ENCODE measurements at places on chromosomes 3 and 15.

- DNase-seq = no peak
Observed at GRCh38 chr3:72164635-72164978, 379.7 kb upstream of the PROK2 start.

GRCh38 chr15:29067949-29068348, 182.2 kb downstream of the APBA2 start:
- DNase-seq = no peak

DNA sequence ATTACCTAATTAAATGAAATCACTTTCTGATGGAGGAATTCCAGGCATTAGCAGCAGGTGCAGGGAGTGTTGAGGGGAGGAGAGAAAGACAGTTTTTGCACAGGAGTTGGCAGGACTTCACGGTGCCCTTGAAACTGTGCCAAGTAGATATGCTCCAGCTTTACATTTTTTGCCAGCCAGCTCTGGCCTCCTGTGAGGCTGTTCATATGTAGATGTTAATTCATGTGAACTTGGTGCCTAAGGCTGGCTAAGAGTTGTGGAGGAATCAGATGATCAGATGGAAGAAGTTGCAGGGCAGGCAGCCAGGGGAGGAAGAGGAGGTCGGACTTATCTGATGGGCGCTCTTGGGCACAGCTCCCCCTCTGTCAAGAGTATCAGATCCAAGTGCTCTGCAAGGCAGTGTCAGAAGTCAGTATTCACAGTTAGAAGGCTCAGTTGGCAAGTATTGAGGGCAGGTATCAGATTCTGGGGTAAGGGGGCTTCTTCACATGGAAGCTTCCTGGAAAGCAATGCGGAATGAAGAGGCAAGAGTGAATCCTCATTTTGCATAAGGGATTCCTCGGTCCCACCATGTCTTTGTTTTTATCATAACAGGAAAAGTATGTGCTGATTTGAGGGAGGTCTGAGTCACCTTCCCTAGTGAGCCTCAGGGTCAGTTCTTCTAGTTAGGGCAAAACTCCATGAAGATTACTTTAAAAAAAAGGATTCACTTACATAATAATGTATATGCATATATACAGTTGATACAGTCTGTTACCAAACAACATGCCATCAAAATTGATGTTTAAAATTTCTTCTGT, 172.6 kb upstream of the UMPS start:
- no peak for DNase-seq

DNA sequence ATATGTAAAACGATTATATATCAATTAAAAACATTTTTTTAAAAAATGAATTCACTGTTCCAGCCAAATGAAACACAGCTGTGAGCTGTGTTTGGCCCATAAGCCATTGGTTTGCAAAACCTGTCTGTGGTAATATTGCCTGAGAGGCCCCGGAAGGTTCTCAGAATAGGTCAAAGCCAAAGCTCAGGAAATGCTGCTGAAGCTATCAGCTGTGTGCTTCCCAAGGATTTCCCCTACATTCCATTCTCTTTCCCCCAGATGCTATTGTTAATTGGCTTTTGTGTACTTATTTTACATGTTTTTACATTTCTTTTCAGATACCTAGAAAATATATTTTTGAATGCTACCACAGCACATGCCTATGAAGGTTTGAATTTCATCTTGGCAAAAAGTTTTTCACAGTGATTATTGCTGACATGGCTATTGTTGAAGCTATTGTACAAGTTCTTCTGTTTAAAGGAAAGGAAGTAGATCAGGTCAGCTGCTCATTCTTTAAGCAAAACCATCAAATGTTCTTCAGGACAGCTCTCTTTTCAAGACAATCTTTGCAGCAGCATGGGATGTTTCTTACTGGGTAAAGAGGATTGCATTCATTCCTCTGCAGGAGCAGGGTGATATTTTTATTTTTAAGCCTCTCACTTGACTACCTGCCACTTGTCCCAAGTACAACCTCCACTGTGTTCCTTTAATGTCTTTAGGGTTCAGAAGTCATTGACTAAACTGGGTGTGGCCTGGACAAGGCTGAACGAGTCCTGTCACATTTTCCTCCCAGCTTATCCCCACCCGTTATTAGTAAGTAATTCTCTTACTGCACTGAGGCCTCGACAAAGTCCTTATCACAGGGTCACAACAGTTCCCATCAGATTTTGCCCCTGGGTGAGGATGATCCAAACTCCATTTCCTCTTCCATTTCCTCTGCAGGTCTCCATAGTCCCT, 26.3 kb upstream of the BNC1 start:
- DNase-seq = no peak

GRCh38 chr3:123749711-123750110, 134.4 kb downstream of the MYLK start:
- no peak for DNase-seq

DNA sequence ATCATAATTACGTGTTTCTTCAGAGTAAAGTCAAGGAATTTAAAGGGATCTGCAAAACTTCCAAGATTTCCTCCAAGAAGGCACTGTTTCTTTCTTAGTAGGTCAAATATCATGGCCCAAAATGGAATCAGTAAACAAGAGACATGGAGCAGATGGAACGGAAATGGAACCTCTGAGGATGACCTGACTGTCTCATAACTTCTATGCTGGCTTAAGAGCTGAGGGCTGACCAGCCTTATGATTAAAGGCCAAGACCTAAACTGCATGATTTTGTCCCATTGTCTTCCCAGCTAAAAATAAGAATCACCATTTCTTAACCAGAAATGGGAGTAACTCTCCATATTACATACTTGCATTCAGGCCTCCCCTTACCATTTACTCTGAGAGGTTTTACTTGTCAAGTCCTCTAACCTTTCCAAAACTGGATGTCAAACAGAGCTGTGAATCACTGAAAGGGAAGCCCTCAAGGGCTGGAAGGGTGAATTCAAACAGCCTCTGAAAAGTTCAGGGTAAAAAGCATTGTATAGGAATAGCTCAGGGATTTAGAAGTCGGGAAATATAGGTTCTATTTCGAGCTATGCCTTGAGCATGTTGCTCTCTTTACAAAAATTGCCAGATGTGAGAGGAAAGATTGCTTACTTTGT, 103.7 kb downstream of the MEIS2 start:
- no peak for DNase-seq

GRCh38 chr3:16975083-16975482, 90.3 kb downstream of the PLCL2 start:
- no peak for DNase-seq

GRCh38 chr3:41808152-41808551, 153.8 kb downstream of the ULK4 start:
- DNase-seq = no peak

DNA sequence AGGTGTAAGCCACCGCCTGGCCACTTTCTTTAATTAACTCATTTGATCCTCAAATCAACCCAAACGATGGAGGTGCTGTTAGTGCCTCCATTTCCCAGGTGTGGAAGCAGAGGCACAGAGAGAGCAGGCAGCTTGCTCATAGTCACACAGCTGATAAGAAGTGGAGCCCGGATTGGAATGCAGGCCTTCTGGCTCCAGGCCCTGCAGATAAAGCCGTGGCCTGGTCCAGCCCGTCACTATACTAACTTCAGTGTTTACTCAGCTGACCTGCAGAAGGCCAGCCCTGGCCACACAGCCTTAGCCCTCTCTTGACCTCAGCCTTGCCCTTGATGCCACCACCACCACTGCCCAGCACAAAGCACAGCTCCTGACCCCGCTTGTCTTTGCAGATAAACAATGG, 116.7 kb downstream of the NUP210 start:
- DNase-seq = no peak

- DNase-seq = no peak
Observed at GRCh38 chr15:87089551-87089950, 1009.9 kb downstream of the AGBL1 start.

GRCh38 chr3:128412180-128413002, 54.3 kb downstream of the DNAJB8 start:
- DNase-seq = no peak

- DNase-seq = no peak
Observed at GRCh38 chr15:29668120-29668602, 154.1 kb downstream of the TJP1 start.

DNA sequence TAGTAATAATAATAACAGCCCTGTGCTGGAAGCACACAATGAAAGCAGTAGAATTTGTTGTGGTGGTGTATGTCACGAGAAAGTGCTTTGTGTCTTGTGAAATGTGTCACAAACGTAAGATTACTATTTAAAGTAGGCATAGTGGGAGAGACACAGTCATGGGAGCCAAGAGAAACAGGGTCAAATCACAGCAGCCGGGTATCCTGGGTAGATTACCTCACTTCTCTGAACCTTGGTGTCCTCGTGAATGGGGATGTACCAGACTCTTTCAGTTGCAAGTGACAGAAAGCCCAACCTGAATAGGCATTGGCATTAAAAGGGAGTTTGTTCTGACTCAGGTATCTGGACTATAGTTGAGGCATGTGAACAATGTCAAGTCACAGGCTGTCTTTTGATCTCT, 29.1 kb upstream of the SRGAP3 start:
- DNase-seq = no peak

DNA sequence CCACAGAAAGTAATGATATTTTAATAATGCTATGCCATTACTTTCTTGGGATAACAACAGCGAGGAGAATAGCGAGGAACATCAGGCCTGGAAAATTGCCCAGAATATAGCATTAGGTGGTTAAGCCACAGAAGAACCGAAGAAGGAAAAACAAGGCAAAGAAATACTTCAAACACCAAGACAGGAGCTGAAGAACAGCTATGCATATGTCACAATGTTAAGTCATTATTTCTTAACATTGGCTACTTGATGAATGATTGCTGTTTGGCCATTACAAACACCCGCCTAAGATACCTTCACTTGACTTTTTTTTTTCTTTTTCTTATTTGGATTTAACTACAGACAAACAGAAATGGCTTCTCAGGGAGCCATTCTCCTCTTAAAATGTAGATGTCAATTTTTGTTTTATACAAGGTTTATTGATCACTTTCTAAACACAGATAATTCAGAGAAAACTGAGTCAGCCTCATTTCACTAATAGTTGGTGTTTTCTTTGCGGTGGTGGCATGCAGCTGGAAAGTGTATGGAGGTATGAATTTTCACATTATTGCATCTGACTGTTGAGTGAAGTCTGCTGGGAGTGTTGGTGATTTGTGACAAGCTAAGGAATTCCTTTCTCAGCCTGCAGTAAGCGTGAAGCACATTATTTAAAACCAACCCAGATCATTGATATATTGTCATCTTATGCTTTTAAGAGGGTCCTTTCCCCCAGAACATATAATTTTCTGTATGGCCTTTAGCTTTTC, 705.7 kb upstream of the NR2F2 start:
- DNase-seq = no peak
